ENCODE measurements at places on chromosomes 7 and 10. TPM values are rescaled to one million over a fixed set of nuclear protein-coding genes. Genes with fewer than 3 reads are reported as not detected.

- DNase-seq: no peak
- H3K27ac ChIP-seq: no peak overlapping the region
- peaks cover 3% of the 10 kb centered on the region for H3K36me3 ChIP-seq
- no peaks in the 10 kb centered on the region for H3K27me3 ChIP-seq
Observed at GRCh38 chr7:78490524-78490923, 692.0 kb downstream of the PHTF2 start.

DNA sequence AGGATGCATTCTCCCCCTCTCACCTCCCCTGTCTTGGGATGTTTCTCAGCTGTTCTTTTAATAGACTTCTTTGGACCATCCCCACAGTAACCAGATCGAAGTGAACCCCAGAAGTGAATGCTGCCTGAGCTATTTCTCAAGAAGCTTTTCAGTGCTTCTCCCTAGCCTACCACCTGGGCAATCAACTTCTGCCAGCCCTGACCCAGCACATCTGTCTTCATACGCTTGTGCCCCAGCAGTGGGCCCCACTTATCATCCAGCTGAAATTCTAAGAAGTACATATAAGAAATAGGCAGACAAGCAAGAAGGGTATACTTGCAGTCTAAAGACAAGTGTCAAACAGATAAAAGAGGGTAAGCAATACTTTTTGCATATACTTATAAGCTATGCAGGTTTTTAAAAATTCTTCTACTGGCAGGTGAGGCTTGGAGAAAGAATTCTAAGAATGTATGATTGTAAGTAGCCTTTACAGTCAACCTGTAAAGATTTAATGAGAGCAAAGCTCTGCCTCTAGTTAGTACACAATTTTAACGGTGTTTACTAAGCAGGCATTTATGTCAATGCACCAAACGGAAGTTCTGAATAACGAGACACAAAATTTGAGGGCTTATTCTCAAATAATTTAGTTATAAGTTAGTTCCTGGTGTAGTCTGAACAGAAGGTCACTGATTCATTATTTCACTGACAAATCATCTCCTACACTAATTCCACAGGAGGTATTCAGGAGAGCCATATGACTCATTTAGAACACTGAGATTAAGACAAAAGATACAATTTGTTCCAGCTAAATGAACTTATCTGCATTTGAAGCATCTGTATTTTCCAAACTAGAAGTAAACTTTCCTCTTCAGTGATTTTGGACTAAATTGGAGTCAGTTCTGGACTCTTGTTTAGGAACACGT lies 83.3 kb downstream of the RNLS start:
- H3K27me3 ChIP-seq: no peaks in the 10 kb centered on the region
- no peak overlapping the region for H3K4me3 ChIP-seq
- DNase-seq: no peak

DNA sequence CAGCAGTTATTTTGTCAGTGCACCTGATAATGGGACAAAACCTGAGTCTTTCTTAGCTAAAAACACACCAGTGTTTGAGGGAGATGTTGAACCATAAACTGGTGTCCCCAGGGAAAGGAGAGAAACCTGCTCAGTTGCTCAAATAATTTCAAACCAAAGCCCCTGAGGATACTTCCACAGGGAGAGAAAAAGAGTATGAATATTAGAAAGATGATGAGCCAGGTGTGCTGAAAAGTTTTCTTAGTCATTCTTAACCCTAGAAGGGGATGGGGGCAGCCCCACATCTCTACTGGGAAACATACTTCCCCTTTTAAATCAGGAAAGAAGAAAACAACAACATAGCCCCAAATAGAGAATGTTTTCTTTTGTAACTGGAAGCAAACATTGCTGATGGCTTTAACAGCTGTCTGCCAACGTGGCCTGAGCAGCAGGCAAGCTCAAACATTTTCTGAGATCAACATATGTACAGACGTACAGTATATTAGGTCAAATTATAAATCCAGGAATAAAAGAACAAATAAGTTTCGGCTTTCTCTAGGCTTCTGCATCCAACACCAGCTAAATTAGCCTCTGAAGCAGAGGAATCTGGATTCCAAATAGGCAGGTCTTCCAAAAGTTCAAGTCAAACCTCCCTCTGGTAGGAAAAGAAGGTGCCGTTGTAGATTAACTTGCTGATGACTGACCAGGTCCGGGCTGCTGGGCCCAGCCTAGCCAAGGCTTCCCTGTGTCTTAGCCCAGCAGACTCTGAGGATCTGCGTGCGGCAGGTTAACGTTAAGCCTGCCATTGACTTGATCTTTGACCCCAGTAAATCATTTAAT lies 30.5 kb upstream of the FBXW4 start:
- H3K4me3 ChIP-seq: no peak overlapping the region
- H3K4me1 ChIP-seq: peaks cover 9% of the 10 kb centered on the region
- no peak for DNase-seq

GRCh38 chr7:104961821-104962220 lies 52.2 kb upstream of the KMT2E start:
- H3K4me1 ChIP-seq: no peaks in the 10 kb centered on the region
- DNase-seq: no peak
- no peaks in the 10 kb centered on the region for H3K36me3 ChIP-seq
- H3K27ac ChIP-seq: no peak overlapping the region
- H3K27me3 ChIP-seq: no peaks in the 10 kb centered on the region
- H3K4me3 ChIP-seq: no peak overlapping the region

TRIM73 gene
- 5.8 TPM for total RNA-seq
